Caki2 (cell line): ENCODE measurements at places on chromosomes 12 and 14. TPM values are rescaled to one million over a fixed set of nuclear protein-coding genes. Genes with fewer than 3 reads are reported as not detected.
A peak's percentile ranks its signal among the peaks of the same experiment; 100 is the strongest.

- no peak for DNase-seq
These were observed 45.5 kb downstream of the SCN8A start for GRCh38 chr12:51636581-51636980.

DNA sequence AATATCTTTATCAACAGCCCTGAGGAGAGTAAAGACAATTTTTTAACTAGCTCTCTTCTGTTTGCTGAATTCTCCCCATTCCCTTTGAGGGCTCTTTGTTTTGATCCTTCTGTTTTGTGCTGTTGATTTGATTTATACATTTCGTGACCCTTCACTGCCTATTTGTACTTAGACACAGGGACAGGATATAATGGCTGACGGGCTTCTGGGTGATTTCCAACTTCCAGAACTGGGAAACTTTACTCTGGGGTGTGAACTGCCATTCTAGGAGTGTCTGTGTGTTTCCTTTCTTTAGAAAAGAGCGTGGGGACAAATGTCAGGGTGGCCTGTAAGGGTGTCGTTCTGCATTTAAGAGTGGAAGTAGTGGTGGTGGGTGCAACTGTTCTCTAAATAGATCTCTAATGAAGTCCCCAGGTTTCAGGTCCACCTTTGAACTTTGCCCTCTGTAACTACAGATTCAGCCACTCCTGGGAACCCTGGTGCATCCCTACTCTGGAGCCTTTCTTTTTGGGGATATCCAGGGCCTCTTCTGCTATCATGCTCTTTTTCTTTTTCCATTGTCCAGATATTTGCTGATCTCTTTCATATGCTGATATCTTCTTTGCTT lies 22.3 kb upstream of the SSPN start:
- no peak for DNase-seq

- DNase-seq = no peak
These were observed 158.0 kb downstream of the ETV6 start for GRCh38 chr12:11807458-11807857.

- DNase-seq = no peak
These were observed 33.7 kb upstream of the SGPP1 start for GRCh38 chr14:63761351-63762117.

DNA sequence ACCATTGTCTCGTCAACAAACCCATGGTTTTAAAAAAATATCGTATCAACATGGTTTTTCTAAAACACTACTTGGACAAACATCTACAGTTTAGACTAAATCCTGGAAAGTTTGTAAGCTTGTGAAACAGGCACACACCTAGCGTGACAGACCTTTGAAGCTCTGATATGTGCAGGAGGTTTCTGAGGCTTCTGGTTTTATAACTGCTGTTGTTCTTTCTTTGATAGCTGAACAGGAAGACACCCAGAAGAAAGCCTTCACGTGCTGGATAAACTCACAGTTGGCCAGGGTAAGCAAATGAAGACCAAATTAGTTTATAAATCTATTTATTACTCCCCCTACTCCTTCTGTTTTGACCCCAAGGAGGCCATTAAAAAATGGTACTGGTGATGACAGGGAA lies 87.6 kb downstream of the SYNE2 start:
- DNase-seq = no peak

DNA sequence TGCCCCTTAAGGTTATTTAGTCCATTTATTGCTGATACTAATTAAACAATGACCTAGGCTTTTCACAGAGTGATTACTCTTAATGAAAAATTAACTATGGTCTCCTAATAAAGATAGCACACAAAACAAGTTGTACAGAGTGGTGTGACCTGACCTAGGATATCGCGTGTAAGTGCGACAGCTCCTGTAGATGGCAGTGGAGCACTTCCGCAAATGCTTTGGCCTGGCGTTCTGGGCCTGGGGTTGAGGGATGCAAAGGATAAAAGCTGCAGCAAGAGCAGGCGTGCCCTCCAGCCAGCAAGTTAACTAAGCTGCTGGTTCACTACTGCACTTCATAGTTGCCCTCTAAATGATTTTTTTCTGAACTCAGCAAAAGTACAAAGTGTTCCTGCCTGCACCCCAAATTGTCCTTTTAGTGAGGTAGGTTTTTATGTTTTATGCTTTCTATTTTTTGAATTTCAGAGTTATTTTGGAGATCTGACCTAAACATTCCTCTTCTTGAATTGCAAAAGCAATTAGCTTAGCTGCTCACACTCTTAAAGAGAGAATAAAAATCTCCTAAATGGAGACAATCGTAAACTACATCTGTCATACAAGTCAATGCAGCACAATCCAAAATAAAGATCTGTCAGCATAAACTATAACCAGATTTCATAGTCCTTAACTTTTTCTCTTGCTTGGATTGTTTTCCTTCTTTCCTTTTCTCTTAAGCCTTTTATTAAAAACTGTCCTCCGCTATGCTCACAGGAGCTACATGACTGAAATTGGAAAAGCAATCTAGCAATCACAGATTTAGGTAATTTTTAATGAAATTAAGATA lies 379.6 kb downstream of the LRIG3 start:
- DNase-seq = peak; percentile 63

DNA sequence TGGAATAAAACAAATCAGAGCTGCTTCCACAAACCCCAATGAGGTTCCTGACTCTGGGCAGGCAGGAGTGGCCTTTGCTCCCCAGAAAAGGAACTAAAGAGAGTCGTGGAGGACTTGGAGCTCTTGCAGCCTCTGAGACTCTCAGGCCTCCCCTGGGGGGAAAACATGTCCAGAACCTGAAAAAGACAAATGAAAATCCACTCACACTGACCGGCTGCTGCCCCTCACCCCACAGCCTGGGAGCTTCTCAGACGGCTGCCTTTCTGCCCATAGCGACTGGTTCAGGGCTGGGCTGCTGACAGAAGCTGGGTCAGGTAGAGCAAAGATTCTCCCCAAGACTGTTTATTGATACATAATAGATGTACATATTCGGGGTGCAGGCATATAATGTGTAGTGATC lies 356.0 kb downstream of the ADGRD1 start:
- no peak for DNase-seq

DNA sequence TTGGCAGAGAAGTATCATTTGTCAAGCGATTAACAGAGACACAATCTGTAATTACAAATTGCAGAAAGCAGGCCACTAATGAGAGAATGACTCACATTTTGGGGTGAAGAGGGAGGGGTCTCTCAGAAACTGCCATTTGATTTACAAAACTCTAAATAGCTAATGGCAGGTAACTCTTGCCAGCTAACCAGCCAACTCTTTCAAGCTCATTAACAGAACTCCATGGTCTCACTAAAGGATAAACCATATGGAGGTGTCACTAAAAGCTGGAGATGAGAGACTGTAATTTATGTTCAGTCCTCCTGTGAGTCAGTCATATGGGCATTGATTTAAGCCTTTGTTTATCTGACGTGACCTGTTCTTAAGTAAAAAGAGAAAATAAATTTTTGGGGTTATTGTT lies 336.4 kb downstream of the FOXG1 start:
- no peak for DNase-seq

DNA sequence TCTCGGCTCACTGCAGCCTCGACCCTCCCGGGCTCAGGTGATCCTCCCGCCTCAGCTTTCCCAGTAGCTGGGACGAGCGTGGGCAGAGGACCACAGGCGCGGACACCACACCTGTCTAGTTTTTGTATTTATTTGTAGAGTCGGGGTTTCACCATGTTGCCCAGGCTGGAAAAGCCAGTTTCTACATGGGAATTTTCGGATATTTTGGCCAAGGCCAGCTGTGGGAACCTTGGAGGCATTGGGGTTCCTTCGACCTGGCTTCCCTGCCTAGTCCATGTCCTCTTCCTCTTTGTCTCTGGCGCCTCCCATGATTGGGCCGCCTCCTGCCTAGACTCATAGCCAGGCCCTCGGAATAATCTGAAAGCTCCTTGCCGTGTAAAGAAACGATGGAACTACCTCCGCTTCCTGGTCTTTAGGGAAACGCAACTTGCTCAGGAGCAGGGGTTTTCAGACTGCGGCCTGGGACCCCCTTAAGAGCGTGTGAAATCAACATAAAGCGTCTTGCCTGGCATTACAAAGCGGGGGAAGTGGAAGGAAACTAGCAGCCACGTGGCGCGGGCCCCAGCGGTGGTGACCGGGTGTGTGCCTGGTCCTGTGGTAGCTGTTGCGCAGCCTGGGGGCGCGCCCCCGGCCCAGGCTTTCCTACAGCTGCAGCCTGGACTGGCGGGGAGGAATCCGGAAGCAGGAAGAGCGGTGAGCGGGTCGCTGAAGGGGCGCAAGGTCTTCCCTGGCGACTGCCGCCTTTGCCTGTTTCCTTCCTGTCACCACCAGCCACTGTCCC lies 1.4 kb upstream of the HSP90AA1 start:
- DNase-seq = no peak

GRCh38 chr14:103134405-103134804 lies 11.1 kb downstream of the TNFAIP2 start:
- no peak for DNase-seq

- DNase-seq = no peak
These were observed 102.7 kb downstream of the UNC79 start for GRCh38 chr14:93533437-93533836.

GRCh38 chr12:114343585-114344302 lies 62.2 kb downstream of the TBX5 start:
- DNase-seq = no peak

DNA sequence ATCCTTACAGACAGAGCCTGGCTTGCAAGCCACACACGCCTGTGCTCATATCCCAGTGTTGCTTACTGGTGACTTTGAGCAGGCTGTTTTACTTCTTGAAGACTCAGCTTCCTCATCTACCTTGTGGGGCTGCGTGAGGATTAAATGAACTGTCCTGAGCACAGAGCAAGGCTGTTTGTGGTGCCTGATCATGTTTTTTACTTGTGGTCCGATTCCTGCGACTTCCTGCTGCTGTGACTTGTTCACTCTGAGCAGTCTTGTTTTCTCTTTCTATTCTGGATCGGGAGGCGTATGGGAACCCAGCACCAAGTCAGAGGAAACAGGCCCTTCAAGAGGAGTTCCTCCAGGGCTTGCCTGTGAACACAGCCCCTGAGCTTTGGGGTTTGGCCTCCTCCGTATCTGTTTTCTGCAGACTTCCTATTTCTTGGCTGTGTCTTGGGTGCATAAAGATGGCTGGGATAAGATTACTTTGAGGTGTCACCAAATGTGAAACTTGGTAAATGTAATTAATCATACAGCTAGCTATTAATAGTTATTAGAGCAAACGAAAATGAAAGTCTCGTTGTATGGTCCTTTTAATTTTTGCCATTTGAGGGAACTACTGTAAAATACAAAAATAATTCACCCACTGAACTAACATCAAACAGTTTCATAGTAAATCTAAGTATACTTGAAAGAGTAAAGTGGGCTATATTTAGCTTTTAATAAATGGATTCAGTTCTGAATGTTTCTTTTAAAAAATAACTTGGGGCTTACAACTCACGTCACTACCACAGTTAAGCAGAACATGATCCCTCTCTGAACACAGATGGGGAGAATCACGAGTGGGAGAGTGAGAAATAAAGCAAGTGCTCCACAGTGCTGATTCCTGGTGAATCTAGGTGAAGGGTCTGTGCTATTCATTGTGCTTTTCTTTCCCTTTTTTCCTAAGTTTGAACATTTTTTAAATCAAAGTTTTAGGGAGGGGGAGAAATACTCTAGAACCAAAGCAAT lies 251.5 kb downstream of the FOXN3 start:
- no peak for DNase-seq

GRCh38 chr12:67543021-67543770 lies 105.3 kb upstream of the DYRK2 start:
- no peak for DNase-seq

GRCh38 chr14:72775923-72776554 lies 117.9 kb downstream of the DPF3 start:
- DNase-seq = no peak

DNA sequence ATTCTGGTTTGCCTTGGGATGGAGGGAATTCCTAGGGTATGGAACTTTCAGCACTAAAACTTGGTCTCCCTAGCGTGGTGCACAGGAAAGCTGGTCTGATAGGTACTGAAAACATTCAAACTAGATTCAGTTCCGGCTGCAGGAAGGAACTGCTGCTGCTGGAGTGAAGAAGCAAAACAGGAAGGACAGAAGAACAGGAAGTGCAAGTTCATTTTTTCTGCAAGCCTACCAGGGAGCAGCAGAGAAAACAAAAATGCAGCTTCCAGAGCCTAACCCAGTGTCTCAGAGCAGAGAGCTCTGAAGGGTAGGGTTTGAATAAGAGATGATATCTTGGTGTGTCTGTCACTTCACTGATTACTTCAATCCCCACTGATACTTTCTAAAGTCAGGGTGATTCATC lies 165.2 kb downstream of the VRK1 start:
- no peak for DNase-seq

- DNase-seq = no peak
These were observed 150.3 kb downstream of the CEP83 start for GRCh38 chr12:94309373-94309772.

DNA sequence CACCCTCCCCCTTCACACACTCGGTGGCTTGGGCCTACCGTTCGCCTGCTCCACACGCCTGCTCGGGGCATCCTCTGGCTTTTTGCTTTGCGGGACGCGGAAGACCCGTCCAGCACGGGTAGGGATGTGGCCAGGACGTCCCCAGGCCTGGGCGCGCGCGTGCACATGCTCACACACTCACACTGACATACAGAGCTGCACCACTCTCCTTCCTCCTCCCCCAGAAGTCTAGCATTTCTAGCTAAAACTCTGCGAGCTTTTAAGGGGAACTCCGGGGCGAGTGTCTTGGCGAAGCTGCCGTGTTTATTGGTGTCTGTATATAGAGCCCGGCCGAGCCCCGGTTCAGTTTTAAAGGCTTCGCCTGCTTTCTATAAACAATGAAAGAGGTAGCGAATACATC lies 5.0 kb downstream of the TBX5 start:
- no peak for DNase-seq

Gene DIO3
- total RNA-seq = 0.71 TPM in 1 of 2 replicates, not detected in the other

Gene AKT1
- 126 and 177 TPM in 2 replicates for total RNA-seq

Gene C14orf39
- total RNA-seq = not detected in 2 replicates

Gene GPR84
- total RNA-seq = not detected in 2 replicates

Gene RPS6KL1
- total RNA-seq = 2.9 and 4.5 TPM in 2 replicates

Gene KCNA5
- not detected in 2 replicates for total RNA-seq

Gene KLRK1
- not detected in 2 replicates for total RNA-seq

Gene PHLDA1
- total RNA-seq = 18.8 and 36.5 TPM in 2 replicates
